ENCODE measurements at places on chromosomes 2 and 18.

DNA sequence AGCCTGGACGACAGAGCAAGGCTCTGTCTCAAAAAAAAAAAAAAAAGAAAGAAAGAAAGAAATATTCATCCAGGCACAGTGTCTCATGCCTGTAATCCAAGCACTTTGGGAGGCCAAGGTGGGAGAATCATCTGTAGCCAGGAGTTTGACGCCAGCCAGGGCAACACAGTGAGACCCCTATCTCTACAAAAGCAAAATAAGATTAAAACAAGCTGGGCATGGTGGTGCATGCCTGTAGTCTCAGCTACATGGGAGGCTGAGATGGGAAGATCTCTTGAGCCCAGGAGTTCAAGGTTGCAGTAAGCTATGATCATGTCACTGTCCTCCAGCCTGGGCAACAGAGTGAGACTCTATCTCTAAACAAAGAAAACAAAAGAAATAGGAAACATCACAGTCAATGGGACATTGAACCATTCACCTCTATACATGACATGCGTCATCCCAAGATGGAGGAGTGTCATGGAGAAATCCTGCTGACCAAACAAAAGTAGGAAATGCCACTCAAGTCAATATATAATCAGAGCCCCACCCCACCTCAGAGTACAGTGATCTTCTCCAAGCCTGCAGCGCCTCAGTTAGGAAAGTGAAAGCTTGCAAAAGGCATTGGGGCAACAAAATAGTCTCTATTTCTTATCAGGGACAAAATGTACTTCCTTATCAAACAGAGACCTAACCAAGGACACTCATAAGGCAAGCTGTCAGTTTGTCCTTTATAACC lies 9.8 kb downstream of the FEV start:
- no peak for DNase-seq

DNA sequence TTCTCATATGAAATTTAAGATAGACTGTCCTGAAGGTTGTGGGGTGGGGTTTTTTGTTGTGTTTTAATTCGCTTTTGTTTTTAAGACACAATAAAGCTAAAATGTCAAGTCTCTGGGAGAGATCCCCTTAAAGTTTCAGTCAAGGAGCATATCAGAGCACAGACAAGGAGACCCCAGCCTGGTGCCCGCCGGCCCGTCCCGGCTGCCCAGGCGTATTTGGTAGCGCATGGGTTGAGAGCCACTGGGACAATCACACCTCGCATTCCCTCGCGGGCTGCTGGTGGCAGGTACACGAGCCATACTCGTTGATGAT lies 2.6 kb downstream of the LRRTM1 start:
- no peak for DNase-seq

DNA sequence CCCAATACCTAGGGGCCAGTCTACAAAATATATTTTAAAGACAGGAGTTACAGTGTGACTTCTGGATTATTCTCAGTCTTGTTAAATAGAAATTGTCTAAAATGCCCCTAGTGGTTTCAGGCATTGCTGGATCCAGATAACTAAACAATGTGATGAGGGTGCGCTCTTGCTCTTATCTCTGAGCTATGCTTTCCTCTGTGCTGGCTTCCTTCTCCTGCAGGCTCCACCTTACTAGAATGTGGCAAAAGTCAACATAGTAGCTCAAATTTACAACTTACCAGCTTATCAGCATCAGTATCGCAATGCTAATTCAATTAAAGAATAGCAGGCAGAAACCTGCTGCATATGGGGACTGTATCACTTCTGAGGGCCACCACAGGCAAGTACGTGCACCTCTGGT lies 61.3 kb upstream of the RNU4ATAC start:
- no peak for DNase-seq

- DNase-seq: peak; percentile 45
Measured at GRCh38 chr18:22219568-22220355, 50.4 kb downstream of the GATA6 start.

GRCh38 chr2:233059547-233059796 lies 670 bp upstream of the INPP5D start:
- DNase-seq: no peak

DNA sequence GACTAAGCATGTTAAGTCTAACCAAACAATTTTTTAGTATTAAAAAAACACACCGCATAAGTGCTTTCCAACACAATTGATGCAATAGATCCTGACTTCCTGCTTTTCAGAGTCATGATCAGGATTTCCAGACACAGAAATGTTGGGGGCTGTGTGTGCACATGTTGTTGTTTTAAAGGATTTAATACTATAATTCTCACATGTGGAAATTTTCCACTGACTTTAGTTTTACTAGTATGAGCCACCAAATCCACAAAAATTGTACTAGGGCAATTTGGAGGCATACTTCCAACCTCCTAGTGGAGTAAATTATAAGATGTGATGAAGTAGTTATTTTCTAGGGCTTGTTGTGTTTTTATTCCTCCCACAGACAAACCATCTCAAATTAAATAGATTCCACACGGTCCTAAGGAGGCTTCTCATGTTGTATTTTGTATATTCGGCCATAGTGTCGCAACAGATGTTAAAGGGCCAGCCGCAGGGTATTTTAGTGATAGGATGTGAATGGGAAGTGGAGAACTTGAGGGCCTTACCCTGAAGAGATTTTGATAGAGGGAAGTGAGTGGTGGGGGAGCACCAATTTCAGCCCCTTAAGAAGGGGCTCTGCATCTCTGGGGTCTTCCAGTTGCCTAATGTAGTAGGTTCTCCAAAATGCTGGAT lies 108.9 kb upstream of the KLF7 start:
- no peak for DNase-seq

DNA sequence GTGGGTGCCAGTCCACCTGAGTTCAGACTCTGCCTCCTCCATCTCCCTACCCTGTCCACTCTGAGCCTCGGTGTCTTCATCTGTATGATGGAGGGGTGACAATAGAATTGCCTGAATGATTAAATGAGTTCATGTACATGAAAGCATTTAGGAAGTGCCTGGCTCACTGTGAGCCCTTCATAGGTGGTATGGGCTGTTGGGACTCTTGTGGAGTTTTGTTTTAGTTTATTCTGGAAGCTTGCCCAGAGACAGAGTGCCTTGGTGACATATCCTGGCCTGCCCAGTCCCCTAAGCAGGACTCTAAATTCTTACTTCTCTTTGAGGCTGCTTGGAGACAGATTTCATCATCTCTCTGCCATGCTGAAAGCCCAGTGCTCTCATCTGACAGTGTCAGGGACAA lies 24.5 kb upstream of the GIGYF2 start:
- DNase-seq: no peak

- no peak for DNase-seq
Measured at GRCh38 chr2:112967023-112967422, 10.8 kb upstream of the IL36G start.

DNA sequence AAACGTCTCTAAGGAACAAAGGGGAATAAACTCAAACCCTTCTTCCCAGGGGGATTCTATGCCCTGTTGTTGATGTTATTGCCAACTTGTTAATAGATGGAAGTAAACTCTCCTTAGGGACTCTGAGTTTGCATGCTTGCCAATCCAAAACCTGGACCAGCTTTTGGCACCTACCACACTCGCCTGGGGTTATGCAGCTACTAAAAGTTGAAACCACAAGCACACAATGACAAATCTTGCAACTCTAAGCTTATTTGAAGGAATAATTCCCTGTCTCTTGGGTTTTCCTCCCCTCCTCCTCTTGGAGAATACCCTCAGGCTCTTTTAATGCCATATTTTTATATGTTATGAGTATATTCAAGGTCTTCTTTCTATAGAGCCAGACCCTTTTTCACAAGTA lies 484.1 kb downstream of the FBXO15 start:
- DNase-seq: no peak

DNA sequence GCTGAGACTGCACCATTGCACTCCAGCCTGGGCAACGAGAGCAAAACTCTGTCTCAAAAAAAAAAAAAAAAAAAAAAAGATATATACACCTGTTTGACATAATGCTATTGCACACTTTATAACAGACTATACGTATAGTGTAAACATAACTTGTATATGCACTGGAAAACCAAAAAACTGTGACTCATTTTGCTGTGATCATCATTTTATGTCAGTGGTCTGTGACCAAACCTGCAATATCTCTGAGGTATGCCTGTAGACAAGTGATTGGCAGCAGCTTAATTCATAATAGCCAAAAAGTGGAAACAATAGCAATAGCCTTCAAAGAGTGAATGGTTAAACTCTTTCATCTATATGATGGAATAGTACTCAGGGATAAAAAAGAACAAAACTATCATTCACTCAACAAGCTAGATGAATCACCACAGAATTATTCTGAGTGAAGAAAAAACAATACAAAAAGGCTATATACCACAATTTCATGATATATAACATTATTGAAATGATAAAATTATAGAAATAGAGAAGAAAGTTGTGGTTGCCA lies 6.1 kb downstream of the C2orf76 start:
- no peak for DNase-seq

- no peak for DNase-seq
Measured at GRCh38 chr2:51028829-51029228, 3.1 kb downstream of the NRXN1 start.

DNA sequence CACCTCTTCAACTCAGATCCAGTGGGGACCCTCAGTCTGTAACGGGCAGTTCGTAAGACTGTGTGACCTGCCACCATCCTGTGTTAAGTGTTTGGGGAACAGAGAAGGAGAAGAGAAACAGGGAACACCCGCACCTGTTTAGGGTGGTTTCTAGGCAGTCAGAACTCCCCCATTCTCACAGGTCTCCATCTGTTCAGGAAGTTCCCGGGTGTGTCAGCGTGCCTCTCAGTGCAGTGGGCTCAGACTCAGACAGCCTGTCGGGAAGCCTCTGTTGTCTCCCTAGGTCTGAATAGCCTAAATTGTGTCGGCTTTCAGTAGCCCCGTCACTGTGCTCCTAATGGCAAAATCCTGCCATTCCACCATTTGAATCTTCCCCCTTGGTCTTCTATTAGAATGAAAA lies 256.6 kb downstream of the LOXHD1 start:
- no peak for DNase-seq

GRCh38 chr2:98509542-98510321 lies 65.1 kb downstream of the INPP4A start:
- DNase-seq: no peak

DNA sequence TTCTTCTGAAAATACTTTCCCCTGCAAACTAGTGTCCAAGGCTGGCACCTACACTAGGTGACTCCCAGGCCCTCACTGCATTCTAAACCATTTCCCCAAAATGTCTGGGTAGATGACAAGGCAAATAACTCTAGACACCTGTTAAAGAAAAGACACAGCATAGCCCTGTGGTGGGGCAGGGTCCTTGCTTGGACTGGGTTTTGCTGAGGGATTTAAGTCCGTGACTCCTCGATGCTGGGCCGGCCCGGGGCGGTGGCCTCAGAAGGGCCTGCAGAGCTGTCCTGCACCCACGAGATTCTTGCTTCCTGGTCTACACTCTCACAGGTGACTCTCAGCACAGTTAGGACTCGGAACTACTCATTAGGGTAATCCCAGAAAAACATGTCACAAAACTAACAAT lies 55.2 kb downstream of the MBP start:
- DNase-seq: peak; percentile 12

DNA sequence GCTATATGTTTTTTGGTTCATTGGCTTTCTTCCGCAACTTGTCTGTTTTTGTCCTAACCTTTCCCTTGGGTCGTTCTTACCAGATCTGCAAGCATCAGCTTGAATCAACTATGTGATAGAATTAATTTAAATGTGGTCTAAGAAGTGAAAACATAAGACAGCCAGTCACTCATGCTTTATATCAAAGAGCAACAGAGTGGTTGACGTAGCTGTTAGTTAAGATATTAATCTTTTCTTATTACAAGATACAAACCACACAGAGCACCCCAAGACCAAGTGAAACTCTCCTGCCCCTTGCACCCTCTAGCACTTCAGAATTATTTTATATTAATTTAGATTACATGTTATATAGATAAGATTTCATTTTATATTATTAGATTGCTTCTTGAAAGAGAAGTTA lies 15.2 kb downstream of the IL18RAP start:
- DNase-seq: no peak

DNA sequence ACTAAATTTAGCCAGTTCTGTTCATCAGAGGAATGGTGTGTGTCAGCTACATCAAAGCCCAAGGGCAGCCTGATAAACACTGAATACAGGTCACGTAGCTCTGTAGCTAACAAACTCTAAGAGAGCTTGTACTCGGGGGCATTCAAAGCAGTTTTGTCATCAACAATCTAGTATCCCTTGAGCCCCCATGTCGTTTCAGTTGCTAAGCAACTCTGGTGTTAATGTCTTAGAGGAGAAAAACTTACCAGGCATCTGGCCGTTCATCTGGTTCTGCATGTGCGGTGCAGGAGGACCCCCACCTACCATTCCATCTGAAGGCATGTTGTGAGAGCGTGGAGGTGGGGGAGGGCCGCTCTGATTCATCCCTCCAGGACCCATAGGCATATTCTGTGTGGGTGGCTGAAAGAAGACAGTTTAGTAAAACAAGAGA lies 33.1 kb downstream of the SS18 start:
- no peak for DNase-seq

DNA sequence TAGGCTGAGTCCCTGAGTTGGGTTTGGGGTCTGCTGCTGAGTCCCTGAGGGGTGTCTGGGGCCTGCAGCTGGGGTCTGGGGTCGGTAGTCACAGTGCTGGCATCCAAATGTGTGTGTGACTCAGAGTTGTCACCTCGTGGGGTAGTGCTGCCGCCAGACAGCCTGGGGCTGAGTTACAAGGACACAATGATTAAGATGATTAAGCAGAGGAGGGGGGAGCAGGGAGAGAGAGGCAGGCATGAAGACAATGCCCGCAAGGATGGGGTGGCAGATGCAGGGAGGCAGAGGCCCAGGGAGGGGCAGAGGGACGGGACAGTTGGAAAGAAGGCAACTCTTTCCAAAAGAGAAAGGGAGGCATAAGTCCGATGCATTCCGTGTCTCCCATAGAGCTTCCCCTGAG lies 120.2 kb downstream of the CELF4 start:
- DNase-seq: no peak

GRCh38 chr2:152034257-152034801 lies 64.5 kb downstream of the CACNB4 start:
- DNase-seq: peak; percentile 54

DNA sequence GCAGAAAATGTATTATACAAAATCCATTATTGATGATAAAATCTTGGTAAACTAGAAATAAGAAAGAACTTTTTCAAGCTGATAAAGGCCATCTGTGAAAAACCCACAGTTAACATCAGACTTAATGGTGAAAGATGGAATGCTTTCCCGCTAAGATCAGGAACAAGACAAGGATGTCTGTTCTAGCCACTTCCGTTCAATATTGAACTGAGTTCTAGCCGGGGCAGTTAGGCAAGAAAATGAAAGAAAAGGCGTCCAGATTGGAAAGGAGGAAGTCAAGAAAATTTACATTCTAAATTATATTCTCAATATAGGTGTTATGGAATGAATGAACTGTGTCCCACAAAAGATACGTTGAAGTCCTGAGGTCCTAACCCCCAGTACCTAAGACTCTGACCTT lies 39.1 kb upstream of the DTNB start:
- no peak for DNase-seq

DNA sequence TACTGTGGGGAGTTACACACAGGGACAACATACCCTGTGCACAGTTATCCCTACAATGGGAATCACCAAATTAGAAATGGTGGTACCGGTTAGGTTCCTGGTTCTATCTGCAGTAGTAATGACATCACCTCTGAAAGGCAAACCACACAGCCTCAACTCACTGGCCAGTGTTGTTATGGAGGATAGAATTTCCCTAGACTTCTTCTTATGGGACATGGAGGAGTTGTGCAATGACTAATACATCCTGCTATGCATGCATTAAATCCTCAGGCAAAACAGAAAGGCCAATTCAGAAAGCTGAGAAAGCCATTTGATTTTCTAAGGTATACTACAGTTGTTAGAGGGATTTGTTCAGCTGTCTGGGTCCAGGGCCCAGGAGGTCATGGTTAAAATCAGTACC lies 439.3 kb downstream of the TMX3 start:
- DNase-seq: no peak

GRCh38 chr2:55017428-55017827 lies 32.8 kb downstream of the RTN4 start:
- DNase-seq: no peak
